ENCODE measurements at places on chromosomes 11 and 22.

DNA sequence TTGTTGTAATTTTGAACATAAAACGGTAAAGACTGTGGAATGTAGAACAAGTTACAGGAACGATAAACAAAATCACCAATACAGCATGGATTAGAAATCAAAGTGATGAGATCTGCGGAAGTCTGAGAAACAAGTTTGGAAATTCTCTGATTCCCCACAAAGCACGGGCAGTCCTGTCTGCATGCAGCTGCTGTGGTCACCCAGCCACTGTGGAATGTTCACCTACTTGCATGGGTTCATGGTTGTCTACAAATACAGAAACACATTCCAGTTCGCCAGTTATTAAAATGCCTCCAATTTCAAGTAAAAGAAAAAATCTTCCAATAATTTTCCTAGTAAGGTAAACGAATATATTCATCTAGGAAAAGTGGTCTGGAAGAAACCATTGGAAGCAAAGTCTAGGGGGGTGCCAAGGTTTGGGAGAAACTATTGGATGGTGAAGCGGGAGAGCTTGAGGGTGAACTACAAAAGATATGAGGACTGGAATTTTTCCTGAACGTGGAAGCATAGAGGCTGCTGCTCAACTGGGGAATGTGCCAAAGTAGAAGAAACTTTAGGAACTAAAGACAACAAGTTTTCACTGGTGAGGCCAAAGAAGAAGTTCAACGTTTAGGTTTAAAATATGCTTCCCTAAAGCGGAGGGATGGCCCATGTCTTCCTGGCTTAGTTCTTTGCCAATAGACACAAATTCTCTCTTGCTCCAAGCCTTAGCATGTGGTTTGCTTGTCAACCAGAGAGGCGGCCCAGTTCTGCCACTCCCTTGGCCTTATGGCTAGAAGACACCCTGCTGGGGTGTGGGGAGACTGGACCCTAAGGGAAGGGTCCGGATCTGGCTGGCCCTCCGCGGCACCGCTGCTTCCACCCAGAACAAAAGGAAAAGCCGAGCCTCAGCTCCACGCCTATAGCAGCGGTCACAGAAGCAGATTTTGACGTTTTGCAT is 70.2 kb downstream of the CTTN start:
- no peak for DNase-seq

DNA sequence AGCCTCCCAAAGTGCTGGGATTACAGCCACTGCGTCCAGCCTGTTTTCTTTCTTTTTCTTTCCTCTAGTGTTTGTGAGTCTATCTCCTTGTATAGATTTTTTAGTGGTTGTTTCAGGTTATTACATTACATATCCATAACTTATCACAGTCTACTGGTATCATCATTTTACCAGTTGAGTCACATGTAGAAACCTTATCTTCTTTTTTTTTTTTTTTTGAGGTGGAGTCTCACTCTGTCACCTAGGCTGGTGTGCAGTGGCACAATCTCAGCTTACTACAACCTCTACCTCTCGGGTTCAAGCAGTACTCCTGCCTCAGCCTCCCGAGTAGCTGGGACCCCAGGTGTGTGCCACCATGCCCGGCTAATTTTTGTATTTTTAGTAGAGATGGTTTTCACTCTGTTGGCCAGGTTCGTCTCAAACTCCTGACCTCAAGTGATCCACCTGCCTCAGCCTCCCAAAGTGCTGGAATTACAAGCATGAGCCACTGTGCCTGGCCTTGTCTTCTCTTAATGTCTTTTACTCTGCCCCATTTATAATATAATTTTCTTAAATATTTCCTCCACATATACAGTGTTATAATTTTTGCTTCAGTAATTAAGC is 11.0 kb downstream of the CDC45 start:
- DNase-seq = no peak

DNA sequence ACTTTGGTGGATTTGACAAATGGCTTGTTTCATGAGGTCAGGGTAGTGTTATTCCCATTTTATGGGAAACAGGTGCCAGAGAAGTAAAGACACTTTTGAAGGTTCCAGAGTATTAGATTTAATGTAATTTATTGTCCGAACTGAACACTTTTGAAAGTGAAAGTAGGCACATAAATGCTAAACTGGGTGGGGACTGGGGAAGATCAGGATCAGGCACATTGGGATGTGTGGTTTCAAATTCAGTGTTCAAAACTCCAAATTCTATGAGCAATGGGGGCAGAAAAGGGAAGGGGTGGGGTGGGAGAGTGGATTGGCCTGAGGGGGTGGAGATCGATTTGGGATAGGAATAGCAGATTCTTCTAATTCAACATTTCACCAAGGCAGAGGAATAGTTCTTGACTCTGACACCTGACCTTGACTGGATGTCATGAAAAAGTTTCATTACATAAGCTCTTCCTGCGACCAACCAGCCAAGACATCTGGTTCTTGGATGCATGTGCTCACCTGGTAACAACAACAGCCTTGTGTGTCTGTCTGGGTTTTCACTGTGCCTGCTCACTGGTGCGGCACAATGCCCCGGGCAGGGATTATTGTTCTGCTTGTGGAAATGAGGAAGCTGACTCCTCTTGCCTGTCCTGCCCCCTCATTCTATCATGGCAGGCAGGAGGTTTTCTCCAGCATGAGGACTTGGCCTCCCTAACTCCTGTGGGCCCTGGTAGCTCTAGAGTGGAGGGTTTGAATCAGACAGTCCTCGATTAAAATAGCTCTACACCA is 10.8 kb downstream of the PPFIBP2 start:
- DNase-seq = no peak

DNA sequence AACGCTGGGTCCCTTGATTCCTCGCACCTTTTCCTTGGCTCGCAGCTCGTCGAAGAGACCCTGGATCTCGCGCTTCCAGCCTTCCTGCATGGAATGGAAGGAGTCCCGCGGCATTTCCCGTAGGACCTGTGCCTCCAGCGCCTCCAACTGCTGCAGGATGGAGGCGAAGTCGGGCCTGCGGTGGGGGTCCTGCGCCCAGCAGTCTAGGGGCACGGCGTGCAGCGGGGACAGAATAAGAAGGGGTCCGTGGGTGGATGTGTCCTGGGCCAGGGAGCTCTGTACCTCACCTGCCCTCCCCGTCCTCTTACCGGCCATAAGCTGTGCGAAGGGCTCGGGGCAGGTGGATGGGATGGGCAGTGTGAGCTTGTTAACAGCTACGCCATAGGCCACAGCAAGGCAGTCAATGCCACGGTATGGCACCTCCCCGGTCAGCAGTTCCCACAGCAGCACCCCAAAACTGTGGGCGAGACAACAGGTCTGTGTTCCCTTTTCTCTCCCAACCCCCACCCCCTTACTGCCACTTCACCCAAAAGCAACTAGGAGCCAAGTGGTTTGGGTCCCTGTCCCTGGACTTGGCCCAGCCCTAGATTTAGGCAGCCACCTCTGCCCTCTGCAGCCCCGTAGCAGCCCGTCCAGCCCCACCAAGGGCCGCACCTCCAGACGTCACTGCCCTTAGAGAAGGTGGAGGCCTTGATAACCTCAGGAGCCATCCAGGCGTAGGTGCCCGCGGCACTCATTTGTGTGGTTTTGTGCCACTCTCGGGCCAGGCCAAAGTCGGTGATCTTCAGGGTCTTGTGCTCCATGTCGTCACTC is 6.2 kb downstream of the MAP3K11 start:
- no peak for DNase-seq

DNA sequence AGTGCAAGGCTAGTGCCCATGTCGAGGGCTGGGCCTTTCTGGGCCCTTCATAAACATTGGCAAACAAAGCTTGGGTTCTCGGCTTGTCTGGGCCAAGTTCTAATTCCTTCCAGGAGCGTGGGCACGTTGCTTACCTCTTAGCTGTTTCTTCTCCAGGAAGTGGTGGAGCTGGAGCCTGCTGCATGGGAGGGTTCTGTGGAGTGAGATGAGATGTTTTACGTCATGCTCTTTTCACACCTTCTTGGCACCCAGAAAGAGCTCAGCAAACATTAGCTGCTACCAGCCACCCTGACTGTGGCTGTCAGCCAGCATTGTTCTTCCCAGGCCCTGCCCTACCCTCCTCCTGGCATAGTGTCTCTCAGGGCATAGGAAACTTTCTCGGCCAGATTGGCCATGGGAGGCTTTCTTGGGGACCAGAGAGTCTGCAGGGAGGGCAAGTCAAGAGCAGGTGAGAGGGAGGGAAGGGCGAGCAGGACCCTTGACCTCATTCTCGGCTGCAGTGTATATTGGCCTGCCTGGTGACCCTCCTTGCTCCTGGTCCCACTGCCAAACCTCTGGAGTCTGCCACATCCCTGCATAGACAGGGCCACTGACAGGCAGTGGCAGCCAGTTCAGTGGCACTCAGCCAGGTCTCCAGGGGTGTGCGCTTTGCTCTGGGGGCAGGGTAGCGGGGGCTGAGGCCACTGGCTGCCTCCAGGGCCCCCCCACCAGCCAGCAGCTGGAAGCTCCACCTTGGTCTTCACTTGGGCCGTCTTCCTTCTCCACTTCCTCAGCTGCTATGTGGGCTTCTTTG is 98.8 kb downstream of the BCR start:
- DNase-seq = no peak

GRCh38 chr11:34810107-34810562 is 106.0 kb downstream of the APIP start:
- no peak for DNase-seq

DNA sequence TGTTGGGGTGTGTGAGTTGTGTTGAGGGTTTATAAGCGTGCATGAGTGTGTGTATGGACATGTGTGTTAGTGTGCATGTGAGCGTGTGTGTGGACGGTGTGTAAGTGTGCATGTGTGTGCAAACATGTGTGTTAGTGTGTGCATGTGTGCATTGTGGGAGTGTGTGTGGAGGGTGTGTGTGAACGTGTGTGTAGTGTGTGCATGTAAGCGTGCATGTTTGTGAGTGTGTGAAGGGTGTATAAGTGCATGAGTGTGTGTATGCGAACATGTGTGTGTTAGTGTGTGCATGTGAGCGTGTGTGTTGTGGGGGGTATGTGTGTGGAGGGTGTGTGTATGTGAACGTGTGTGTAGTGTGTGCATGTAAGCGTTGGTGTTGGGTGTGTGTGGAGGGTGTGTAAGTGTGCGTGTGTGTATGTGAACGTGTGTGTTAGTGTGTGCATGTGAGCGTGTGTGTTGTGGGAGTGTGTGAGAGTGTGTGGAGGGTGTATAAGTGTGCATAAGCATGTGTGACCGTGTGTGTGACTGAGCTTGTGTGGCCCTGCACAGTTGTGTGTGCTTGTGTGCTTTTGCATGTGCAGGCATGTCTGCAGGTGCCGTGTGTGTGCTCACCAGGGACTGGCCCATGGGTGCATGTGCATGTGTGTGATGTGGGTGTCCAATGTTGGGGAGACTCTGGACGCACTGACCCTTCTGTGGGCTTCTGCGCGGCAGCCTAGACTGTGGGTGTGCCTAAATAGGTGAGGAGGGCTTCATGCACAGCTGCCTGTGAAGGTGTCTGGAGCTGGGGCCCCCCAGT is 866.2 kb downstream of the TBC1D22A start:
- DNase-seq = no peak

- no peak for DNase-seq
These were observed at the start of gene FIBIN for GRCh38 chr11:26993965-26994457. TSS of gene FIBIN (plus strand) at chr11:26994112. CDS start at chr11:26994527, 415 bp downstream.

DNA sequence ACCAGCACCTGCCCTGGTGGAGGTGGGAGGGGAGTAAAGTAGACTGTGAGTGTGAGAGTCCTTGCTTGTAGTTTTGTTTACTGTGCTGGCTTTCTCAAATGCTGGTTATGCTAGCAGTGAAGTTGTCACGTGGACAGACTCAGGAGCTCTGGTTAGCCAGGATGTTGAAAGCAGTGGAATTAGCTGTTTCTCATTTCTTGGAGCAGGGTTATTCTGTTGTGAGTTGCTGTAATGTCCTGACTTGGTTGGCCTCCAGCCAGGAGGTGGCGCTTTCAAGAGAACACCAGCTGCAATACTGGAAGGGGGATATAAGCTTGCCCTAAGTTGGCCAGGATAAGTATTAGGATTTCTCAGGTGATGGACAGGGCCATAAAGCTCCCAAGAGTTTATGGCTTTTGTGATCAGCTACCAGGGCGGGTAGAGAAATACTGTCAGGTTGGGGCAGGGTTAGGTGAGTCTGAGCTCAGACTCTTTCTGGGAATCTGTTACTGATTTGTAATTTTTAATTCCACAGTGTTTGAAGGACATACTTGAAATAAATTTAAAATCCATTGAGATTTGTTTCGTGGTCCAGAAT is 13.7 kb downstream of the CYP2D6 start:
- no peak for DNase-seq

- no peak for DNase-seq
These were observed 697.9 kb upstream of the ANO5 start for GRCh38 chr11:21494946-21495345.

GRCh38 chr22:23063539-23064380 is 6.6 kb upstream of the GNAZ start:
- no peak for DNase-seq

GRCh38 chr11:102994105-102994504 is 38.6 kb upstream of the MMP13 start:
- no peak for DNase-seq

DNA sequence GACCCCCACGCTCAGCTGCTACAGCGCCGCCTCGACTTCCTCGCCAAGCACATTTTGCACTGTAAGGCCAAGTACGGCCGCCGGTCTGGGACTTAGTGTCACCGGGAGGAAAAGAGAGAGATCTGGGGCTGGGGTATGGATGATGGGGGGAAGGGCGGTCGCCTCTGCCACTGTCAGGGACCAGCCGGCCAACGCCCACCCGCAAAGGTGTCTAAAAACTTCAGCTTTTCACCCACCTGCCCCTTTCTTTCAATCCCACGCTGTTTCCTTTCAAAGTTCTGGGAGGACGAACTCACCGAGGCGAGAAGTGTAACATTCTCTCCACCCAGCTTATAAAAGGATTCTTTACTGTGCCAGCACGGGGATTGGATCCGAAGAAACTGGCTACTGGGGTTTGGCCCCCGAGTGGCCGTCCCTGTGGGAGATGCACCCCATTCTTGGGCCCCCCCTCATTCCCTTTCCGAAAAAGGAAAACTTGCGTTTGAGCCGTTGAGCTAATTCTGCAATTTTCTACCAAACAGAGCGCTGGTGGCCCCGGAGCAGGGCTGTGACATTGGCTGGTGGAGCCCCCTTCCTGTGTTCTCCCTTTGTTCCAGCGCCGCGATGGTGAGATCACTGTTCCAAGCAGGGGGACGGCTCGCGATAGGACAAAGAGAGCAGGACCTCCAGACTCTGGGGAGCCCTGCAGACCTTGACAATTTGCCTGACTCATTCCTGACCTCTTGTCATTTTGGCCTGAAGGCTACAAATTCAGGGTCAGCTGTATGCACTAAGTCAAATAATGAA is 1.8 kb downstream of the FJX1 start:
- no peak for DNase-seq

DNA sequence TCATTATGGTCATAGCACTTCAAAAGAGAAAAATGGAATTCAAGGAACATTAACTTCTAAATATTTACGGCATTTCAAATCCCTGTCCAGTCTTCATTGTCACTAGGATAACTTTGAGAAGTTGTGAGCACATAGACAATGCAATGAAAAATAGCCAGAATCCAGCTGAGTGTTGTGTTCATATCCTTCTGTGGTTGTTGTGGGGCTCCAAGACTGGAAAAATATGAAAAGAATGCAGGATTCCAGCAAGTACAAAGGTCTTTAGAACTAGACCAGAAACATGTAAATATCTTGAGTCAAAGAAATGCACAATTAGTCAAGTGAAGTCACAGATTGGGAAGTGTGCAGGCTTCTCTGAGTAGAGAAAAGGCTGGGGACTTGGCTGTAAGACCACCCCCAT is 68.7 kb downstream of the WT1 start:
- DNase-seq = no peak

GRCh38 chr11:58965246-58965985 is 26.1 kb downstream of the GLYATL1 start:
- no peak for DNase-seq

All from iPS DF 6.9 (cell line).